ENCODE measurements at places on chromosomes 3 and 15.

- DNase-seq: no peak
These were observed 14.0 kb downstream of the FBXL22 start for GRCh38 chr15:63611177-63611576.

DNA sequence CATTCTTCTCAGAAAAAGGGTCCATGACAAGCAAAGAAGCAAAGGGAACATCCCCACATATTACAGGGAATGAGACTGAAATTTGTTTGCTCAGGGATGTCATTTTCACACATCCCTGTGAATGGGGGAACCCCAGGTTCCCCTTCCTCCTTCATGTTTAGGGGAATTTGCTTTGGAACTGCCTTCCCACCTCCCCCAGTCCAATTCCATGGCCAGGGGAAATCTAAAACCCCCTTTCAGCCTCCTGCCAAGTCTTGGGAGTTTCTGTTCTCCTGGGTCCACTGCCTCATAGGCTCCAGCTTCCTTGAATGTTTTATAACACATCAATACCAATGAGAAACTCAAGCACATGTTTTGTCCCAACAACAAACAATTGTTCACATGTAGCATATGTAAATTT, 297.5 kb upstream of the CTNNB1 start:
- DNase-seq: no peak

DNA sequence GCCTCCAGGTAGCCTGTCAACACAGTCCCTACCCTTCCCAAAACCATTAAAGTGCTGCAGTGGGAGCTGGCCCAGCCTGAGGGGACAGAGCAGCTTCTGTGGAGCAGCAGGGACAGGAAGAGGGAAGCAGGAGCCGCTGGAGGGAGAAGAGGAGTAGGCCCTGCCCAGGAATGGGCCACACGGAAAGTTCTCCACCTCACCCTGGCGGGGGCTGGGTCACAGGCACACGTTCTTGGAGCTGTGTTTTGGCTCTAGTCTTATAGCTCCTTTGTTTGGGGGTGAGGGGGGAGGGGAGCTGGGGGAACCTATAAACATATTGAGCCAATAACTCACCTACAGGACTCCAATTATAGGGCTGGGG, 508.6 kb downstream of the SHQ1 start:
- DNase-seq: no peak

- no peak for DNase-seq
These were observed 3.2 kb upstream of the ILDR1 start for GRCh38 chr3:122025296-122025695.

GRCh38 chr3:53731934-53732624, 114.1 kb downstream of the CHDH start:
- no peak for DNase-seq

- no peak for DNase-seq
These were observed 206.1 kb downstream of the TIGIT start for GRCh38 chr3:114499976-114500375.

- DNase-seq: no peak
These were observed 30.6 kb downstream of the KLF15 start for GRCh38 chr3:126326629-126327028.

Measured in GM23248 (cell line).